H4 (cell line): ENCODE measurements at places on chromosomes 5 and 9.

- DNase-seq: no peak
Observed at GRCh38 chr5:16600946-16601345, 15.9 kb downstream of the RETREG1 start.

DNA sequence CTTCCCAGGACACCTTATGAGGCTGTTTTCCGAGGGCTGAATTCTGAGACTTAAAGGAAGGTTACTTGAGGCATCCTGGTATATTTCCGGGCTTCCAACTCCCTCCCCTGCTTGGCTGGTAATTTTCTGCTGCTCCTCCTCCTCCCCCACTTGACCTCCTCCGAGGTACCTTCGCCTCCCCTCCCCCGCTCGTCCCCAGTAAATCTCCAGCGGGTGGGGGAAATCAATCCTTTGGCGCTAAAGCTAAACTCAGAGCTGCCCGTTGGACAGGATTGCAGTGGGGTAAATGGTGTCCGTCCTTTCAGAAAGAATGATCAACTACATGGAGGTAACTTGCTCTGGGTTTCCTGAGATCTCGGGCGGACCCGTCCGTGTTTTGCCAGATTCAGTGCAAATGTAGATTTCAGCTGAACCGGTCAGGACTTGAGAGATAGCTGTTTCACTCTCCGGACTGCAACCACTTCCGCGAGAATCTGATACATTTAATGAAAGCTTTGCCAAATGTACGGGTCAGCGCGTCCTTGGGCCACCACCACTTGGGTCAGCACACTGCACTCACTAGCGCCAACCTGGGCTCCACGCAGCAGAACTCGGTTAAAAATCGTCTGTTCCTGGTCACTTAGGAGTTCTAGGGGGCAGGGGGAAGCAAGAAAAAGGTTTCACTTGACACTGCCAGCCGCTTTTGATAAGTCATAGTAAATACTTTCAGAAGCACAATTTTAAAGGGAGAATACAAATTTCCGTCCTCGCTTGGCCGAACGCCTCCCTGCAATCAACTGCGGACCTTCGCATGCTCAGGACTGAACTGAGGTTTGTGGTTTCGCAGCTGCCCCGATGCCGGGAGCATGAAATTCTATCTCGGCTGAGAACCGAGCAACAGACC, 4.6 kb upstream of the ISL1 start:
- peak; percentile 82 for DNase-seq

DNA sequence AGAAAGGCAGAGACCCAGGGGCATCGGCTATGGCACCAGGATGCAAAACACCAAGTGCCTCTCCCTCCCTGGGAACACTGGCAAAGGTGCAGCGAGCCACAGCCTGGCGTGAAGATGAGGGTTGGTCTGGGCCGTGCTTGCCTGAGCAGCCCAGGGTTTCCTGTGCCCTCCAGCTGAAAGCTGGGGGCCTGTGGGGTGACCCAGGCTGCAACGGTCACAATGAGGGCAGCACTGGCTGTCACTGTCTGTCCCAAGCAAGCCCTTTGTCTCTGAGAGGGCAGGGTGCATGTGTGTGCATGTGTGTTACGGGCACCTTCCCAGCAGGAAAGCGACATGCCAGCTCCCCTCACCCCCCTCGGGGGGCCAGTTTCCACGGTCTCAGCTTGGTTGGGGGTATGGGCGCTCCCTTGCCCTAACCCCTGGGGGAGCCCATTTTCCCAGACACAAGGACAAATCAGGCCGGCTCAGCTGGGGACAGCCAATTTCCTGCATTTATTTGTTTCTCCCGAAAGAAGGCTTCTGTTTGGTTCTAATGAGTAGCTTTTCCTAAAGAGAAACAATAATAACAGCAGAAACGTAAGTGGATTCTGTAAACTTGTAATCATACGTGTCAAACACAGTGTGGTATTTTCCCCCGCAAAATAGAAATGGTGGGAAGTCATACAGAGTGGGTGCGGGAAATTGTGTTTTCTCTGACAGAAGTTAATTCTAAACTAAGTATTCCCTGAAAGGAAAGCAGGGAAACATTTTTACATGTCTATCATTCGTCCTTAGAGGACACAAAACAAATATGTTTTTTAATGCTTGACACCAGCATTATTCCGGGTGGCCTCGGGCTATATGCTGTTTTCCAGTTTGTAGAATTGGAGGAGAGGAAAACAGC, 21.3 kb downstream of the MRPL36 start:
- no peak for DNase-seq

DNA sequence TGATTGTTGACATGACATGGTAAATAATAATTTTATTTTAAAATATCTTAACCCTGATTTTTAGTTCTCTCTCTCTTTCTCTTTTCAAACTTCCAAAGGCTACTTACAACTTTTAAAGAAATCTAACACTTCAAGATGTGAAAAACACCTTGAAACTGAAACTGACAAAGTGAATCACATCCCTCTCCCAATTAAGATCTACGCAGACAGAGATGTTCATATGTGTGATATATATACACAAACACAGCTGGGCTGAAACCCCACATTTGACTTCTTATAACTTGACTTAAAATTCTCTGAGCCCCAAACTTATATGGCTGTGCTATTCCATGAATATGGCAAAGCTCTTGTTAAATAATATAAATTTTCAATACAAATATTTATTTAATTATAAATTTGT, 261.2 kb upstream of the PTPRD start:
- DNase-seq: no peak

DNA sequence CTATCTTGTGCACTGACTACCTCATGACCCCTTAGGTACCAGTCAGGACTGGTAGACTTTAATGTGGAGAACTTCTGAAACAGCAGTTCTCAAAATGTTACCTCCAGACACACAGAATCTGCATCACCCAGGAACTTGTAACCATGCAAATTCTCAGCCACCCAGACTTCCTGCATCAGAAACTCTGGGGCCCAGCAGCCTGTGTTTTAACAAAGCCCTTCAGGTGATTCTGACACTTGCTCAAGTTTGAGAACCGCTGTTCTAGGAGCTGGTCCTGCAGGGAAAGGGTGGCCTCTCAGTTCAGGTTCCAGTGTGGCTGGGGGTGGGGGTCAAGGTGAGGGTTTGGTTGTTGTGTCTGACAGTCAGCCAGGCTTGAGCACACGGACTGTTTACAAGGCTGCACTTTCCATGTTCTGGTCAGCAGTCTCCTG, 28.4 kb downstream of the ZFP62 start:
- no peak for DNase-seq

GRCh38 chr5:95949810-95950209, 11.8 kb downstream of the ELL2 start:
- no peak for DNase-seq

GRCh38 chr9:97468658-97469448, 32.6 kb upstream of the TMOD1 start:
- DNase-seq: peak; percentile 52

GRCh38 chr9:137593176-137593575, 2.9 kb upstream of the ZMYND19 start:
- DNase-seq: no peak

DNA sequence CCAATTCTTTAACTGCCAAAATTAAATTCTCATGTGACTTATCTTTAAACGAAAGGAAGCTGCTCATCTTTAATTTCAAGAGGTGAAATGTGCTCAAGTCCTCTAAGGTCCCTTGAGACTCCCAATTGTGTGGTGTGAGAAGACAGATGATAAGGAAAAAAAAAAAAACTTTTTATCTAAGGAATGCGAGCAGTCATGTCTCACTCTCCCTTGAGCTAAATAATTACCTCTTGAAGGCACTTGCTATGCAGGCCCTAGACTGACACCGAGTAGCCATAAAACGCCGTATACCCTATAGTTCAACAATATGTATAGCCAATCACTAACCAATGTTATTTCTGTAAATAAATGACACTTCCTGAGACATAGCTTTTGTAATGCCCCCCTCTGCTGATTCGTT, 1.5 kb upstream of the DTWD2 start:
- no peak for DNase-seq

GRCh38 chr5:2536632-2537377, 214.7 kb downstream of the IRX2 start:
- no peak for DNase-seq

- DNase-seq: no peak
Observed at GRCh38 chr9:117744369-117744768, 40.2 kb downstream of the TLR4 start.

DNA sequence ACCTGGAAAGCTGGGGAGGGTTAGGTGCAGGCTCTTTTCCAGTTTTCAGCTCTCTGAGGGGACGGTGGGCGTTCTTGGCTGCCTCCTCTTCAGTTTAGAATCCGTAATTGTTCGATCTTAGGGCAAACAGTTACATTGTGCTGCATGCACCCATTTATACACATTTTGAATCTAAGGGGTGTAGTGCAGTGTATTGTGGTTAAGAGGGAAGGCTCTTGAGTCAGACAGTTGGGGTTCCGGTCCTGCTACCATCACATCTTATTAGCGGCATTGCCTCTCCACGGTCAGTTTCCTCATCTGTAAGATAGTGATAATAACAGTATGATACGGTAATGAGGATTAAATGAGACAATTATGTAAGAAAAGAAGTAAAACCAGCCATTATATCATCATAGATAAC, 625 bp downstream of the EXOSC2 start:
- no peak for DNase-seq

GRCh38 chr5:112419986-112420864, 1.1 kb upstream of the EPB41L4A start:
- peak; percentile 73 for DNase-seq

- DNase-seq: peak; percentile 88
Observed at GRCh38 chr9:104961238-104961637, 33.3 kb upstream of the ABCA1 start.

GRCh38 chr5:119339965-119340364, 15.9 kb upstream of the TNFAIP8 start:
- DNase-seq: no peak

GRCh38 chr5:13934125-13934524, 10.4 kb downstream of the DNAH5 start:
- no peak for DNase-seq

DNA sequence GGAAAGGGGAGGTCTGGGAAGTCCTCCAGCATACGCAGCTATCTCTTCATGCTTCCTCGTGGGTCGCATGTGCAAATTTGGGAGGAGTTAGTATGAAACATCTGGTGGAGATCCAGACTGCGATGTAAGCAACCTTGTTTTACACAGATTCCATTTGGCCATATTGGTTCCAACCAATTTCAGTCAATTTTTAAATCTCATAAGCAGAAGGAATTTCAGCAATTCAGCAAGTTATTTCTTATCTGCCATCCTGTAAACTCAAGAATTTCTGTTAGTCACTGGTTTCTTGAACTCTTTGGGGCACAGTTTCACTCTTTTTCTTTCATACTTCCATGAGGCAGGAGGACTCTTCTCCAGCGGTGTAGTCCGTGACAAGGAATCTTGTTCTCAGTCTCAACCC, 130.4 kb upstream of the CLINT1 start:
- DNase-seq: no peak

DNA sequence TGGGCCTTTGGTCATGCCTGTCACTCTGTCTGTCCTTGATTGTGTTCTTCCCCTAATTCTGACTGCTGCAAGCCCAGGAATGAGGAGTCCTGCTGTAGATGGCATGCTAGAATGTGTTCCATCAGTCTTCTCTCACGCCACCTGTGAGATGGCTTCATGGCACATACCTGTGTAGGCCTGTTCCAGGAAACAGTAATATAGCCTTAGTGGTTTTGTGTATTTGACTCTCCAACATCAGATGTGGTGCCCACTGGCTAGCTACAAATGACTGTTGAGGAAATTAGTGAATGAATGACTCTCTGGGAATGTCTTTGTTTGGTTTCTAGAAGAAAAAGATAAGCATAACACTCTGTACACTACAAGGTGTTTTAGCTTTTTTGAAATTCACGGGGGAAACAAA, 367.5 kb downstream of the KDM4C start:
- no peak for DNase-seq

- no peak for DNase-seq
Observed at GRCh38 chr9:6498982-6499381, 86.0 kb downstream of the UHRF2 start.

DNA sequence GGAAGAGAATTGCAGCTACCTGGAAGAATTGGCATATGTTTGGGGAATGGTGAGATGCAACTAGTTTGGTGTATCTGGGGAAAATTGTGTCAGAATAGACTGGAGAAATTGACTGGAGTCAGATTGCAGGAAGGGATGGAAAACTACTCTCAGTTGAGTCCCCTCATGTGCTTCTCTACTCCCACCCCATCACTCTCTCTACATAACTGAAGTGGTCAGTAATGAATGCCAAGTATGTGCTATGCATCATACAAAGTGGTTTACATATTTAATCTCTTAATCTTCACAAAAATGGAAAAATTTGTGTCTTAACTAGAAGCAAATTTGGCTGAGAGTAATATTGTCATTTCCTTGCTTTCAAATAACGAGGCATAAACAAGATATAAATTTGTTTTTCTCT, 146.4 kb upstream of the TNC start:
- DNase-seq: no peak

- DNase-seq: no peak
Observed at GRCh38 chr5:149895416-149896345, 48.9 kb downstream of the PDE6A start.

GRCh38 chr9:134040176-134040565, 14.9 kb downstream of the BRD3OS start:
- DNase-seq: no peak

- DNase-seq: no peak
Observed at GRCh38 chr9:101586651-101587050, 8.1 kb downstream of the PPP3R2 start.

- no peak for DNase-seq
Observed at GRCh38 chr9:2242831-2243330, 227.7 kb downstream of the SMARCA2 start.

- DNase-seq: no peak
Observed at GRCh38 chr9:132487980-132488535, 78.0 kb downstream of the CFAP77 start.

DNA sequence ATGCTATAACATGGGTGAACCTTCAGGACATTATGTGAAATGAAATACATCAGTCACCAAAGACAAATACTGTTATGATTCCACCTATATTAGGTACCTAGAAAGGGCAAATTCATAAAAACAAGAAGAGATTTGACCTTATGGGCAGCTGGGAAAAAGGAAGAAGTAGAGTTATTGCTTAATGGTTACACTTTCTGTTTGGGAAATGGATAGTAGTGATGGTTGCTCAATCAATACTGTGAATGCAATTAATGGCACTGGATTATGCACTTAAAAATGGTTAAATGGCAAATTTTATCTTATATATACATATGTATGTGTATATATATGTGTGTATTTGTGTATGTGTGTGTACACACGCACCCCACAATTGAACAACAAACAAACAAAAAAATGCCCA, 15.2 kb downstream of the FKBP15 start:
- no peak for DNase-seq

DNA sequence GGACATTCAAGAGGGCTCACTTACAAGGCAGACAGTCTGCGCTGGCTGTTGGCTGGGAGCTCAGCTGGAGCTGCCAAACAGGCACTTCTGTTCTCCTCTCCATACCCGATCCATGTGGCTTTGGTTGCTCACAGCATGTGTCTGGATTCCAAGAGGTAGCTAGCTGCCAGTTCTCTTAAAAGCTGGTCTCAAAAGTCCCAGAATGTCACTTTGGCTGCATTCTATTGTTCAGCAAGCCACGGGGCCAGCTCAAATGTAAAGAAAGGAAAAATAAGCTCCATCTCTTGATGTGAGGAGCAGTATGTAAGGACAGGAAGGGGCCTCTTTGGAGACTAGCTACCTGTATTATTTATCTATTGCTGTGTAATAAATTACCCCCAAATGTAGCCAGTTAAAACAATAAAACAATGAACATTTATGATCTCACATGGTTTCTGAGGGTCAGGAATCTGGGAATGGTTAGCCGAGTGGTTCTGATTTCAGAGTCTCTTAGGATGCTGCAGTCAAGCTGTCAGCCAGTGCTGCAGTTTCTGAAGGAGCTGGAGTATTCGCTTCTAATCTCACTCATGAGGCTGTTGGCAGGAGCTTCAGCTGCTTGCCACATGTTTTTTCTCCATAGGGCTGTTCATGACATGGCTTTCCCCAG, 112.7 kb upstream of the CLINT1 start:
- no peak for DNase-seq

- DNase-seq: no peak
Observed at GRCh38 chr9:3969590-3970260, 330.1 kb downstream of the GLIS3 start.
